ENCODE measurements at places on chromosomes 6 and 20.
A peak's percentile ranks its signal among the peaks of the same experiment; 100 is the strongest.

GRCh38 chr6:143545165-143545564, 33.6 kb upstream of the FUCA2 start:
- DNase-seq = no peak

DNA sequence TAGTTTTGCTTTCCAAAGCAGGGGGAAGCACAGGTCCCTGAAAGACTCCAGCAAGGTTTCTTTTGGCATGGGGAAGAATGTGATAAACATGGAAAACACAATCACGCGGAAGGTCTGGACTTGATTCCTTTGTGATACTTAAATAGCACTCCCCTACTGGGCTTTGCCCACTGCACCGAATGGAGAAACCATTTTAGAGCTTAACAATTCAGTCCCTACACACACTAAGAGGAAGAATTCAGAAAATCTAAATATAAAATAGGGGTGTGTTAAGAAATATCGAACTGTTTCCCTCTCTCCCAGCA, 71.4 kb upstream of the NHSL1 start:
- no peak for DNase-seq

GRCh38 chr6:121354764-121355163, 20.5 kb upstream of the TBC1D32 start:
- DNase-seq = peak; percentile 3

- DNase-seq = no peak
Observed at GRCh38 chr6:143811501-143812157, 31.5 kb upstream of the LTV1 start.

DNA sequence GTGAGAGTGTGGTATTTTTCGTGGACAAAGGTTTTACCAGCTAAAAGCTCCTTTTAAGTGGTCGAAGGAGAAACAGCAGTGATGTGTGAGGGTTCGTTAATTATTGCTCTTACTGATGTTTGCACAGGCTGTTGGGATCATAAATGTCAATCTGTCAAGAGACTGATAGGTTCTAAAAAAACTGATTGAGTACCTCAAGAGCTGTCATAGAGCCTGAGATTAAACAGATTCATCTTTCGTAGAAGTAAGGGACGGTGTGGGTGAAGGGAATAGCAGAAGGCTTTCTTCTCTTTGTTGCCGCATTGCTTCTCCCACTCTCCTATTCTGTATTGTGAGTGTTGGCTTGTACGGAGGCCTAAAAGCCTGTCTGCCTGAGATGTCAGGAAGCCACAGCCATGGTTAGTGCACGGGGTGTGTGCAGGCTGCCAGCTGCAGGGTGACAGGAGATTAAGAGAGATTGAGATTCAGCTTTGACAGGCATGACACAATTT, 291.0 kb downstream of the ZFAND3 start:
- DNase-seq = no peak

DNA sequence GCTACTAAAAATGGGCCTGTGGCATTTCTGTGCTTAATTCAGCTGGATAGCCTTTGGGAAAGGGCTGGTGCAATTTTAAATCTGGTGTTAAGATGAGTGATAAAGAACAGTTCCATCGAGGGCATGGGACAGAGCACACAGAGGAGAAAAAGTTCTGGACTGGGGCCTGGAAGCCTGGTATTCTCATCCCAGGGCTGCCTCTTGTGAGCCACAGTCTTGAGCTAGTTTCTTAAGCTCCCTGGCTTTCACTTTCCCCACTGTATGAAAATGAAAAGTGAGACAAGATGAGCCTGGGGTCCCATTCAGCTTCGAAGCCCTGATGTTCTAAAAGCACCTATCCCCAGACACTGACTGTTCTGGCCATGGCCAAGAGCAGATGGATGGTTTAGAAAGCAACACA, 14.3 kb upstream of the LAMA4 start:
- DNase-seq = no peak

DNA sequence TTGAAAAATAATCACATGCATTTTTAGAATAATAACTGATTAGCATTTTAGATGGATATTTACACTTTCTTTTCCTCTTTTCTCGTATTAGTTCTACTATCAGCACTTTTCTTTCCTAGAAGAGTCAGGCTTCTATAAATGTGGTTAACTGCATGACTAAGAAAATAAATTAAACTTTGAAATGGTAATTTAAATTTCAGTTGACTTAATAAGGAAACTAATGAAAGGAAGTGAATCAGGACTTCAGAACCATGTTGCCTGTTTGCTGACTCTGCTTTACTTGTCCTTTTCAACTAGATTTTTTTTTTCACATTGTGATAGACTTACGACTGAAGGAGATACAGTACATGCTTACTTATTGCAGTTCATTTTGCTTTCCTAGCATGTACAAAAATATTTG, 1258.2 kb upstream of the EYS start:
- no peak for DNase-seq

GRCh38 chr20:6691516-6691915, 76.0 kb upstream of the BMP2 start:
- no peak for DNase-seq

DNA sequence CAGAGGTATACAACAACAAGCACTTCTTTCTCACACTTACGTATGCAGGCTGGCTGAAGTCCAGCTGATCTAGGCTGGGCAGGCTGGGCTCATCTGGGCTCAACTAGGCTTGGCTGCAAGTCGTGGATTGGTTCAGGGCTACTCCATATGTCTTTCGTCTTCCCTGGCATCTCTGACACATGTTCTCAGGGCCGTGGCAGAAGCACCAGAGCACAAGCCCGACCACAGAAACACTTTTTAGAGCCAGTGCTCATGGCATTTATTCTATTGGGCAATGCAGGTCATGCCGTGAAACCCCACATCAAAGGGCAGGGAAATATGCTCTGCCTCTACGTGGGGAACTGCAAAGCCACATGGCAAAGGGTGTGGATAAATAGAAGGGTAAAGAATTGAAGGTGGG, 93.8 kb downstream of the RIN2 start:
- DNase-seq = no peak

DNA sequence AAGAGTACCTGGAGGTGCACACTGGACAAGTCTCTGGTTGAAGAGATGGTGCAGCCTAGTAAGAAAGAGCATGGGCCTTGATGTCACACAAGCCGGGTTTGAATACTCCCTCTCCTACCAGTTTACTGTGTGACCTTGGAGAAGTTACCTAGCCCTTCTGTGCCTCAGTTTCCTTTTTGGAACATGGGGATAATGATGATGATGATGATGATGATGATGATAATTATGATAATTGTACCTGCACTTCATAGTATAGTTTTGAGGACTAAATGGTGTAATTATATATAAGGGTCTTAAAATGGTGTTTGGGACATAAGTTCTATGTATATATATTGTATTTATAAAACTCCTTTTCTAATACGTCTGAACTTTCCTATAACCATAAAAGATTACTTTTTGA, 41.7 kb downstream of the POPDC3 start:
- no peak for DNase-seq

GRCh38 chr20:52105442-52106422, 85.8 kb downstream of the ZFP64 start:
- DNase-seq = peak; percentile 50

GRCh38 chr6:157514659-157515496, 133.9 kb downstream of the ZDHHC14 start:
- DNase-seq = peak; percentile 87

DNA sequence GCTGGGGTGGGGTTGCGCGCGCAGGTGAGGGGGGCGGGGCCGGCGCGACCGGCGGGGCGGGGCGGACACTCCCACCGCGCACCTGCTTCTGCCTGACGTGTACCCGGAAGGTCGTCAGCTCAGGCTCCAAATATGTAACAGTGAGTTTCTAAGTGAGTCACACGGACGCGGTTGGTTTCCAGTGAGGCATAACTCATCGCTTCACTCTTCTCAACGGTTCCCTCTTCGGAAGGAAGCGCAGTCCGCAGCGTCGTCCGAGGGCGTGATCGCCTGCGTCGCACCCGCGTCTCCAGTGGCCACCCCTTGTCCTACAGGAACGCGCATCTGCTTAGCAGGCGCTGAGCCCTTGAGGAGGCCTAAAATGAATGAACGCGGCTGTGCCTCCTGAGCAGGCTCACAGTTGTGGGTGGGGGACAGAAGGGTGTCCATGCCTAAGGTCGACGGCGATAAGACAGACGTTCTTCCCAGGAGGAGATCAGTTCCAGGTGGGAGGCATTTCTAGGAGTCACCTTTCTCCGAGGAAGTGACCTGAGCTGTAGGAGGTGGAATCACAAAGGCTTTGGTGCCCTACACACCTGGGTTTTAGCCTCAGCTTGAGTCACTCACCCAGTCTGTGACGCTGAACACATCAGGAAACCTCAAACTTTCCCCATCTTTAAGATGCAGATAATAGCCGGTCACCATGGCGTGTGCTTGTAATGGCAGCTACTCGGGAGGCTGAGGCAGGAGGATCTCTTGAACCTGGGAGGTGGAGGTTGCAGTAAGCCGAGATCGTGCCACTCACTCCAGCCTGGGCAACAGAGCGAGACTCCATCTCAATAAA, 50.9 kb upstream of the EZR start:
- DNase-seq = peak; percentile 96

GRCh38 chr6:130946076-130946475, 117.0 kb downstream of the EPB41L2 start:
- DNase-seq = peak; percentile 34

GRCh38 chr6:36312854-36313648, 23.6 kb downstream of the BNIP5 start:
- no peak for DNase-seq

GRCh38 chr6:31794866-31795615, 511 bp downstream of the VARS1 start:
- DNase-seq = no peak

DNA sequence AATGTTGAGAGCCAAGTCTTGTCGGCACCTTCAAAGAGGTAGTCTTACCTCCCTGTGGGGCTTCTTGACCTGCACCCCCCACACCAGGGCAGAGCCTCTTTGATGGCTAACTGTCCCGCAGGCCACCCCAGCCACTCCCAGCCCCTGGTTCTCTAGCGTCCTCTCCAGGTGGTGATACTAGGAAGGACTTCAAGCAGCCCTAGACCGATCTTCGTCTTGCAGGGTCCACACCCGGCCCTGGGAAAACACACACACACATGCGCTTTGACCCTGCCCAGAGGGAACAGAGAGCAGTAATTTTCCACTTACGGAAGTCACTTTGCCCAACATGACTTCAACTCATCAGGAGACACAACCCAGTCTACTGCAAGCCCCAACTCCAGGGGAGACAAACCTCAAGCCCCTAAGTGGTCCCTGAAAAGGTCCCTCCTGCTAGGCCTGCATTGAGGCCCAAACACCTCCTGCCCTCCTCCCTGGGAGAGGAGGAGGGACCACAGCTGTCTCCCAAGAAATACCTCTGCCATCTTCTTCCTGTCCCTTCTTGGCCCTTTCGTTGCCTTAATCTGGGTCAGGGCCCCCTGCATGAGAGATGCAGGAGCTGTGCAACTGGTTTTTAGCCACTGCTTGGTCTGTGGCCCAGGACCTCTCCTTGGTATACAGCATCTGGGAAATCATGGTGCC, 2.9 kb upstream of the BPIFB1 start:
- DNase-seq = no peak

GRCh38 chr6:43900916-43901732, 131.1 kb downstream of the VEGFA start:
- DNase-seq = no peak

- no peak for DNase-seq
Observed at GRCh38 chr6:170258407-170258806, 32.5 kb downstream of the DLL1 start.

GRCh38 chr20:24002896-24003295, 14.3 kb upstream of the GGTLC1 start:
- DNase-seq = no peak

- DNase-seq = no peak
Observed at GRCh38 chr20:7136886-7137285, 369.4 kb downstream of the BMP2 start.

- DNase-seq = no peak
Observed at GRCh38 chr20:23155141-23155590, 69.0 kb upstream of the CD93 start.

DNA sequence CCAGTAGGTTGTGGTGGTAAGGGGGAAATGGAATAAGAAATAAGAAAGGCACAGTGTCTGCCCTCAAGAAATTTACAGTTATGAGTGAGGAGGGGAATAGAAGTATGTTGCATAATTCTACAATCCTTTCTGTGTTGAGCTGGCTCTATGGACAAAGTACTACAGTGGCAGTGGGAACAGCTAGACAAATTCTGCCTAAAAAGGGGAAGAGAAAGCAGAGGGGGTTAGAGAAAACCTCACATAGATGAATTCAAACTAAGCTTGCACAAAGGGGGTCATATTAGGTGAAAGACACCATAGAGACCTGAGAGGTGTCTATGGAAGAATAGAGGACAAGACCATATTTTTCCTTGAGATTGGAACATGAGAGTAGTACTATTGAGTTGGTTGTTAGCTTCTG, 146.9 kb upstream of the VGLL2 start:
- DNase-seq = no peak

- no peak for DNase-seq
Observed at GRCh38 chr20:15675813-15676484, 897.3 kb downstream of the KIF16B start.

Measured in EH (cell line).